ENCODE measurements at places on chromosomes 1 and 21. TPM values are rescaled to one million over a fixed set of nuclear protein-coding genes. Genes with fewer than 3 reads are reported as not detected.

Gene PROK1
- total RNA-seq = under 0.01 TPM

Gene TTC22
- 0.49 TPM for total RNA-seq

Gene RYR2
- 23.8 TPM for total RNA-seq

Gene NR0B2
- total RNA-seq = not detected

Gene ST6GALNAC3
- 11.6 TPM for total RNA-seq

Gene WNT4
- 3.4 TPM for total RNA-seq

Gene PDZK1
- total RNA-seq = 2.0 TPM

Gene MNDA
- total RNA-seq = 2.0 TPM

Gene TTC39A
- 0.49 TPM for total RNA-seq

Gene TXLNA
- total RNA-seq = 12.5 TPM

Gene PPP1R12B
- total RNA-seq = 30.5 TPM

Gene ZNF648
- 0.25 TPM for total RNA-seq

Gene TOR1AIP2
- total RNA-seq = 32.9 TPM

Gene TFF2
- total RNA-seq = not detected

Gene ADORA3
- 0.74 TPM for total RNA-seq

Gene TNFRSF1B
- 2.0 TPM for total RNA-seq

Gene SUSD4
- total RNA-seq = 9.8 TPM

Gene MCOLN2
- not detected for total RNA-seq

Gene FMO2
- 0.25 TPM for total RNA-seq

Gene LCE5A
- not detected for total RNA-seq

Gene SYT11
- 199 TPM for total RNA-seq

Gene TLR5
- 0.49 TPM for total RNA-seq

Gene OR6K6
- total RNA-seq = not detected

Gene SLC26A9
- not detected for total RNA-seq

Gene SLC50A1
- total RNA-seq = 5.2 TPM

Gene LMX1A
- total RNA-seq = not detected

Gene LRRC39
- 4.4 TPM for total RNA-seq

Gene DSCAM
- total RNA-seq = 16.0 TPM

Gene PTPN14
- 3.4 TPM for total RNA-seq

Gene KPRP
- not detected for total RNA-seq

Gene WNT2B
- total RNA-seq = 1.5 TPM

Gene ADCY10
- total RNA-seq = 0.25 TPM

Gene SLC30A10
- 18.2 TPM for total RNA-seq

Gene COL6A2
- 25.8 TPM for total RNA-seq
